ENCODE measurements at places on chromosomes 6 and 20. TPM values are rescaled to one million over a fixed set of nuclear protein-coding genes. Genes with fewer than 3 reads are reported as not detected.

Gene OR12D2
- total RNA-seq: not detected

Gene AK9
- total RNA-seq: 16.6 TPM

Gene GINS1
- total RNA-seq: 0.28 TPM

- peak; percentile 53 for DNase-seq
Measured at GRCh38 chr20:1944345-1945091, 49.3 kb downstream of the SIRPA start.

DNA sequence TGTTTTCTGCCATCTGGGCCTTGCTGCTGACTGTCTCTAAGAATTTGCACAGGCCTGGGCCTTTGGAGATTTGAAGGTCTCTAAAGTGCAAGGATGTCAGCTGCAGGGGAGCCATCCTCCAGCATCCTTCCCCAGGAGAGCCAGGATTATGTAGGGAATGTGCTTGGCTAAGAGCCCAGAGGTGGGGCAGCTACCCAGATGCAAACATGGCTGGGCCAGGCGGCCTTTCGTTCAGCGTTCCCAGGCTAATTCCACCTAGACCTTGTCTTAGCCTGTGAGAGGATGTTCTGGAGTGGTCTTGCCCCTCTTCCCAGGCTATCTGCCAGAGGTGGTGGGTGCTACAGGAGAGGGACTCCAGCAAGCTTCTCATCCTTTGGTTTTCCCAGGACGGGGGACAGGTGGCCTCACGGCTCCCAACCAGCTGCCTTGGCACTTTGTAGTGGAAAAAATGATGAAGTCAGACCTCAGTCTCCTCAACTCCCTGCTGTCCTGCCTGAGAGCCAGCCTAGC is 7.7 kb upstream of the PTGIS start:
- DNase-seq: peak; percentile 78
